Tibial artery (tissue), 4 donors: ENCODE measurements at places on chromosomes 2 and 18.

DNA sequence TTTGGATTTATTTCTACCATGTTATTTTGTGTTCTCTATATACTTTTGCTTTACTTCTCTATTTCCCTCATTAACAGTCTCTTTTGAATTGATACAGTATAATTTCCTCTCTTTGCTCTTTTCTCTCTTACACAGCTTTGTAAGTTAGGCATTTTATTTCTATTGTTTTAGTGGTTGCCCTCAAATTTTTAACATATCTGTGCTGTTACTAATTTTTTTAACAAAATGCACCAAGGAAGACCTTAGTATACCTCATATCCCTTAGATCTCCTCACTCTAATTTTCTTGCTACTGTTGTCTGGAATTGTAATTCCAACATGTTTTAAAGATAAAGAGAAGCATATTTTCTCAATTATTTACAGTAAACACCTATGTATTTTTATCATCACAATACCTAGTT is 416.8 kb upstream of the SLC14A2 start:
- DNase-seq: no peak

DNA sequence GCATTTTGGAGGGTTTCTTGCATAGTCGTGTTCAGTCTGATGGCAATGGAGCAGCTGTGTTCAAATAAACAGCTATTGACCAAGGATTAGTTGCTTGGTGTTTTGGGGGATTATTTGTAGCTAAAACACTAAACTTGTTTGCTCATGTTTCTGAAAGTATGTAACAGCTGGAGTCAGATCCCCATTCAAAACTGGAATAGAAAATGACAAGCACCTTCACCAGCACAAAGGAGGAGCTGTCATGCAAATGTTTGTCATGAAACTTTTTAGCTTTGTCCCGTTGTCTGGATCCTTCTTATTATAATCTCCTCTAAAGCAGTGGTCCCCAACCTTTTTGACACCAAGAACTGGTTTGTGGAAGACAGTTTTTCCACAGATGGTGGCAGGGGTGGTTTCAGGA is 96.9 kb upstream of the ZNF236 start:
- DNase-seq: no peak

GRCh38 chr2:62412347-62412742 is 93.7 kb downstream of the TMEM17 start:
- DNase-seq: no peak

- DNase-seq: no peak
Measured at GRCh38 chr18:25231327-25231691, 120.7 kb downstream of the ZNF521 start.

- DNase-seq: no peak
Measured at GRCh38 chr18:31436825-31437224, 10.7 kb upstream of the DSG3 start.

DNA sequence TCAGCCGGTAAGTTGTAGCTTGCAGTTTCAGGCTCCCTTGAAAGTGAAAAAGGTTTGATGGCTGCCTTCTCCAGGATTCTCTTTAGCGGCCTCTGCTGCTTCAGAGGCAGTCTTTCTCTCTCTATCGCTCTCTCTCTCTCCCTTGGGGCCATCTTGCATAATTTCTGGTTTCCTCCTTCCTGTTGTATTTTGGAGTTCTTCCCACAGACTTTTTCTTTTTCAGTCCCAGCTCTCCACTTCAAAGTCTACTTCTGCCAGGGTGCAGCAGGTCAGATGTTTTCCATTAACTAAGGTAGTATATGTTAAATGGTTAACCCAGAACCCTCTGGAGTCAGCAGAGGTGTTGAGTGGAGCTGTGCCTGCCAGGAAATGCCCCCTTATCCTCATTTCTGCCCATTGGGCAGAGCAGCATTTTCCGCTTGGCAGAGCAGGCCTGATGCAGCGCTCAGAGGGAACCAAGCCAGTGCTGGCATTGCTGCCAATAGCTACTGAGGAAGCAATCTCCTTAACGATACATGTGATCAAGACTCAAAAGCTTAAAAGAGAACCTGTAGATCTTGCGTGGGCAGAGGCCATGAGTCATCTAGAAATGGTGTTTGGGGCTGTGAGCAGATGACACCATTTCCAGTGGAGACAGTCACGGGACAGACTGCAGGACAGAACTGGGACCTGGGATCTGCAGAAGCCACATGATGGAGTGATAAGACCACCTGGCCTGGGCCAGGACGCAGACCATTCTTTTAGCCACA is 20.8 kb downstream of the DBI start:
- peak; percentile 80 for DNase-seq

GRCh38 chr18:50656396-50656795 is 96.5 kb downstream of the MAPK4 start:
- no peak for DNase-seq

GRCh38 chr2:108548208-108549003 is 14.1 kb downstream of the LIMS1 start:
- DNase-seq: no peak

- no peak for DNase-seq
Measured at GRCh38 chr2:226943862-226944620, 108.2 kb downstream of the RHBDD1 start.

GRCh38 chr18:62496262-62496661 is 26.6 kb upstream of the ZCCHC2 start:
- DNase-seq: no peak

DNA sequence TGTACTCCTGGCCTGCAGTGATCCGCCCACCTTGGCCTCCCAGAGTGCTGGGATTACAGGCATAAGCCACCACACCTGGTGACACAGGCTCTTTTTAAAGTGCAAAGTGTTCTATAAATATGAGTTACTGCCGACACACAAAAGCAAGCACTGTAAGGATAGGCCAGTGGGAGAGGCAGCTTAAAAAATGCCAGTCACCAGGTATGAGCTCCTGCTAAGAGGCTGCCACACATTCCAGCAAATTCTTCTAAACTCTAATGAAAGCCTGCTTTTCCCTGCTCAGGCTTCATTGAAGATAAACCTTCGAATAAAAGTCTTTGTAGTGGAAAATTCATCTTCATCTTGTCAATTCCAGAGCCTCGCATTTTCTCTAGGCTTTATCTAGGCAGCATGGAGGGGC is 203.0 kb upstream of the PID1 start:
- no peak for DNase-seq
